Activated CD4-positive, alpha-beta T cell treated with anti-CD3 and anti-CD28 coated beads for 1 hour (primary cell): ENCODE measurements at places on chromosomes 2 and 18.

DNA sequence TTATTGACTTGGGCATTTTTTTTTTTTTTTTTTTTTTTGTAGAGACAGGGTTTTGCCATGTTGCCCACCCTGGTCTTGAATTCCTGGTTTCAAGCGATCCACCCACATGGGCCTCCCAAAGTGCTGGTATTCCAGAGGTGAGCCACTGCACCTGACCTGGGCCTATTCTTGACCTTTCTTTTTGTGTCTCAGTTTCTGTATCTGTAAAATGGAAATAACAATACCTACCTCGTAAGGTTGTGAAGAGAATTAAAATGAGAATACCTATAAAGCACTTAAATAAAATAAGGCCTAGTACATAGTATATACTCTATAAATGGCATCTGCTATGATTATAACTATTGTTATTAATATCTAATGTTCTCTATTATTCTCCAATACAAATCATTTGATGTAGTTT lies 15.7 kb downstream of the MAP4K3 start:
- no peak for DNase-seq

- no peak for DNase-seq
Observed at GRCh38 chr2:146917431-146918042, 927.3 kb upstream of the ACVR2A start.

DNA sequence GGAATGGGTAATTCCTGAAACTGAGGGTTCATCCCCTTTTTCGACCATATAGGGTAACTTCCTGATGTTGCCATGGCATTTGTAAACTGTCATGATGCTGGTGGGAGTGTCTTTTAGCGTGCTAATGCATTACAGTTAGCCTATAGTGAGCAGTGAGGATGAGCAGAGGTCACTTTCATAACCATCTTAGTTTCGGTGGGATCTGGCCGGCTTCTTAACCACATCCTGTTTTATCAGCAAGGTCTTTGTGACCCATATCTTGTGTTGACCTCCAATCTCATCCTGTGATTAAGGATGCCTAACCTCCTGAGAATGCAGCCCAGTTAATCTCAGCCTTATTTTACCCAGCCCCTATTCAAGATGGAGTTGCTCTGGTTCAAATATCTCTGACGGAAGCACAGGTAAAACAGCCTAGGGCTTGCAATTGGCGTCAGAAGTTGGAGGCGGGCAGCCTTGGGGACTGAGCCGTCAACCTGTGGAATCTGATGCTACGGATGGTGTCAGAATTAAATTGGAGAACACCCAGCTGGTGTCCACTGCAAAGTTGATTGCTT lies 19.5 kb downstream of the RALBP1 start:
- DNase-seq, result no peak

DNA sequence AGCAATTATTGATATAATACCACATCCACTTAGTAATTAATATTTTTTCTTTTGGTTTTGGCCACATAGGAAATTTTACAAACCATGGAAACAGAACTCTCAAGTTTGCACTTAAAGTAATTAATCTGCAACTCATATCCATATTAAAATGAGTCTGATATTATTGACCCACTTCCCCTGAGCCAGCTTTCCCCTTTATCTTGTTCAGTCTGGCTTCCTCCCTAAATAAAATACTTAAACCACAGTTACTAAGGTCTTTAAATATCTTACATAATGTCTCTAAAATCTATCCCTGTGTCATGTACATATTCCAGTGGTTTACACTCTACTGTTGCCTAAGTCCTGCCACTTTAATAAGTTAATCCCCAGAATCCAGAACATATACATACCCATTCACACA lies 564.9 kb upstream of the FSHR start:
- no peak for DNase-seq

DNA sequence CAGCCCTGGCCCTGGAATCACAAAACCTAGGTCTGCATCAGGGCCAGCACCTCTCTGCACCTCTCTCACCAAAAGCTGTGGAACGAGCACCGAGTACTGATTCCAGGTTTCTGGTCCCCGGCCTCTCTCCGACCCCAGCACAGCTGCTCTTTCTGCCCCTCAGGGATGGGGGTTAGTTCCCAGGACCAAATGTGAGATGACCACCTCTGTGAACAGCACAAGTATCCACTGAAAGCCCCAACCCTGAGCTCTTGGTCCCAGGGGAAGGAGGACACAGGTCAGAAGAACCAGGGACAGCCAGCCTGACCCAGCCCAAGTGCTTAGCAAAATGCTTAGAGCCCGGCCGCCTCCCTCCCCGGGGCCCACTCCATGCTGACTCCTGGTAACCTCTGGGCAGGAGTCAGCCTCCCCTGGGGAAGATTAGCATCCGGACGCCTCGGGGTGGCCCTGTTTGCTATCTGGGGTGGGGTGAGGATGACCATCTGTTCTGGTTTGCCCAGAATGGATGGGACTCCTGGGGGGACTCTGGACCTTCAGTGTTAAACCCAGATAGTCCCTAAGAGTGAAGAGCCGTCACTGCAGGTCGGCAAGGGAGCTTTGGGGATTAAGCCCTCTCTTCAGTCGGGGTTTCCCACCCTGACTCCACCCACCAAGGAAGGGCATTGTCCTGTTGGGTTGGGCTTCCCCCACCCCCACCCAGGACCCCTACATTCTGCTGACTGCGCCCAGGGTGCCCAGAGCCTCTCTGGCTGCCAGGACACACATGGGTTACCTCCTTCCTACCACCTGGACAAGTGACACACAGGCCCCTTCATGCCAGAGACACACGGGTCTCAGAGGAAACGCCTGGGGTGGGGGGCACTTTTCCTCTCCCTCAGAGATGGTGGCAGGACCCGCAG lies 9.4 kb upstream of the GPR55 start:
- no peak for DNase-seq

DNA sequence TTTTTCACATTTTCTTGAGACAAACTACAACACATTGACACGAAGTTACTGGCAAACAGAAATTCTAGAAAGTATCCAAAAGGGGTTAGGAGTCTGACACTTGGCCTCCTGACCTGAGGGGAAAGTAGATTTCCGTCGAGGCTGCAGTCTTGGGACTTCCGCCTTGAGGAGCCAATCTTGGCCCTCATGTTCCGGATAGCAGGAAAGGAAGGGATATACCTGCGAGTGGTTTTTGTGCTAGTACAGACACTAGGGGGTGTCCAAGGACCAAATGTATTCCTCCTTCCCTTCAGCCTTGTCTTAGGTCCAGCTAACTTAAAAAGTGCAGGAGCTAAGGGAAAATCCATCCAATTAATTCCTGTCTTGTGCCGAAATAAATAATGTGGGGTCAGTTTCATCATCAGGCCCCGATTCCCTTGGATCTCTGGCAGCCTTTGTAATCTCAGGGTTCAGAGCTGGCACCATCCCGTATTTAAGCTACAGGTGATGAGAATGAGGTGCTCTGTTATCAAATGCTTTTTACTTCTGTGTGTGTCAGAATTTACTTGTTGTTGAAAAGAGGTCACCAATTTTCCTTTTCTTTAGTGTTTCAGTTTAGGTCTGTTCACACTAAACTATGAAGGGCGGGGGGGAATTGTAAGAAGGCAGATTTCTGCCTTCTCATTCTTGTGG lies 330.2 kb upstream of the FANCL start:
- no peak for DNase-seq

DNA sequence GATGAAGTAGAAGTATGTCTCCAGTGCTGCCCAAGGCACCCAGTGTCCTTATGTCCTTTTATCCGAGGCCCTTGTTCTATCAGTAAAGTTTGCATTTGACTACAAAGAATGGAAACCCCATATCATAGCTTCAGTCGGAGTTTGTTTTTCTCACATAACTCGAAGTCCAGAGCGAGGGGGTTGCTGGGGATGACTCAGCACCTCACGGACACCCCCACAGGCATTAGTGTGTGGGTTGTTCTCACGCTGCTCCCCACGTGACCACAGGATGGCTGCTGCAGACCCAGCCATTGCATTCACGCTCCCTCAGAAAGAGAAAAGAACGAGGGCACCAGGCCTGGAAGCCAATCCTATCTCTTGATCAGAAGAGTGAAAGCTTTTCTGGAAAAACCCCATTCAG lies 27.8 kb downstream of the SALL3 start:
- DNase-seq, result no peak

DNA sequence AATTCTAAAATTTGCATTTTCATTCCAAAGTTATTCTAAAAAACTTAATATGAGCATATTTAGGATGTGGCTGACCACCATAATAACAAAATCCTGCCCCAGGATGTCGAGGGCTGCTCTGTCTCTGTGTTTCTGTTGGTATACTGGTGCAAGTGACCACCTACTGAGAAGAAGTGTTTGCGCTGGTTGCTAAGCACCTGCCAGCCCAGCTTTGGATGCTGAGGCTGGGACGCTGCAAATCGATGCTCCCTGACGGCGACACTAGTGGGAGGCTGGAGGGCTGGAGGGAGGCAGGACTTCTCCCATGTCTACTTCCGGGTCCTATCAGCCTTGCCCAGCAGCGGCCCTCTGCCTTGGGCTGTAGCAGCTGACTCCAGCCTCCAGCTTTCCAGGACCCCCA lies 45.0 kb downstream of the LAMA1 start:
- DNase-seq, result no peak

GRCh38 chr2:215748446-215748845 lies 264.9 kb downstream of the MREG start:
- DNase-seq, result no peak

DNA sequence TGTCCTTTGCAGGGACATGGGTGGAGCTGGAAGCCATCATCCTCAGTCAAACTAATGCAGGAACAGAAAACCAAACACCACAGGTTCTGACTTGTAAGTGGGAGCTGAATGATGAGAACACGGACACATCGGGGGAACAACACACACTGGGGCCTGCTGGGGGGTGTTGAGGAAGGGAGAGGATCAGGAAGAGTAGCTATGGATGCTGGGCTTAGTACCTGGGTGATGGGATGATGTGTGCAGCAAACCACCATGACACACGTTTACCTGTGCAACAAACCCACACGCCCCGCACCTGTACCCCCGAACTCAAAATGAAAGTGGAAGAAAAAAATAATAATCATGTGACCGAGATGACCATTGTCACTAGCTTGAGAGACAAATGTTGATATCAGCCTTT lies 114.7 kb downstream of the NDUFA10 start:
- no peak for DNase-seq

- no peak for DNase-seq
Observed at GRCh38 chr2:68700560-68700959, 34.1 kb upstream of the ARHGAP25 start.

DNA sequence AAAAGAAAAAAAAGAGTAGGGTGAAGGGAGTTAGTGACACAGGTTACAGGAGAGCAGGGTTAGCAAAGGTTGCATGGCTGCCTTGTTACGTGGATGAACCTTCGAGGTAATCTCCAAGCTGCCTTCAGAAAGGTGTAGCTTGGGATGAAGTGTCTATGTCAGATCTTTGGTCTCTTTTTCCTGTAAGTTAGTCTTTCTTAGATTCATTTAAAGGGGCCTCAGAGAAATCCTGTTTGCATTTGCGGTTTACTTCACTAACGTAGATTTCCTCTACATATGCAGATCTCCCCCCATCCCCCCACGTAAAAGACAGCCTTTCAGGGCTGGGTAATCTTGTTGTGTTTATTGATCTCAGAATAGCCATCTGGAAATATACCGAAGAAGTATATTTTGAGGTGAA lies 83.7 kb downstream of the MTA3 start:
- DNase-seq, result no peak

DNA sequence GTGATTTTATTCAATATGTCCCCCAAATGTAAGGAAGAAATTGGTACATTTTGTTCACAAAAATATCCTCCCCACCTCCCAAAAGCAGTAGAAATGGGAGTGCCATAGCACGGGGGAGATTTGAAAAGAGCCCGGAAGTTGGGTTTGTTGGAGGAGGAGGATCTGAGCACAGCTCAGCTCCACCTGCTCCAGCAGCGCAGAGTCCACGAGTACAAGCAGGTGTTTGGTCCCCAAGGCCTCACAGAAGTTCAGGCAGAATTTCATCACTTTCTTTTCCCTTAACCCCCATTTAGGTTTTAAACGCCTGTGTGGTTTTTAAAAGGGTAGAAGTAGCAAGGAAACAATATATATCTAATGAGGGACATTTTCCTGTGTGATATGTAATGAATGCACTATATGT lies 56.0 kb downstream of the TRAPPC12 start:
- no peak for DNase-seq

- no peak for DNase-seq
Observed at GRCh38 chr18:76479351-76480238, 15.4 kb downstream of the ZNF516 start.

GRCh38 chr2:207819839-207820784 lies 50.4 kb upstream of the FZD5 start:
- no peak for DNase-seq

GRCh38 chr2:133822517-133823225 lies 254.4 kb upstream of the NCKAP5 start:
- no peak for DNase-seq

DNA sequence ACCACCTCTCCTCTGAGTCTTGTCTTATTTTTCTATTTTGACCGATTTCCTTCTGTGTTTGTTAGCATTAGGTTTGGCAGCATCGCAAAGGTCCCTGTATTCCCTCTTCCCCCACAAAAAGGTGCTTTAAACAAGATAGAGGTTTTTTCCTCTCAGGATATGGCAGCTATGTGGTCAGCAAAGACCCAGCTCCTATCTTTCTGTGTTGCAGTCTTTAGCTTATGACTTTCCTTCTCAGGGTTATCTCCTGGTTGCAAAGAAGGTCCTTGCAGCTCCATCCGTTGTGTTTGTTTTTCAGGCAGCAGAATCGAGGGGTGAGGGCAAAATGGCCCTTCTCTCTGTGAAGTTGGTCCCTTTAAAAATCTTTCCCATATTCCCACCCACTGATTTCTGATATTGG lies 38.4 kb downstream of the GALNT1 start:
- no peak for DNase-seq

DNA sequence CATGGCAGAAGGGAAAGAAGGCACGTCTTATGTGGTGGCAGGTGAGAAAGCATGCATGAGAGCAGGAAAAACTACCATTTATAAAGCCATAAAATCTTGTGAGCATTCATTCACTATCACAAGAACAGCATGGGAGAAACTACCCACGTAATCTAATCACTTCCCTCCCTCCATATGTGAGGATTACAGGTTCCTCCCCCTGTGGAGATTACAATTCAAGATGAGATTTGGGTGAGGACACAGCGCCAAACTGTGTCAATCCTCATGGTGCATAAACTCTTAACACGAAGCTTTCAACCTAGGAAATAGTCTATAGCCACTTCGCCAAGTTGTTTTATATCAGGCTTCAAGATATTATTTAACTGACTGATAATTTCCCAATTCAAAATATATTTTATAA lies 595.5 kb downstream of the FBXO15 start:
- DNase-seq, result no peak

GRCh38 chr2:26692897-26693849 lies 651 bp downstream of the KCNK3 start:
- DNase-seq, result no peak

DNA sequence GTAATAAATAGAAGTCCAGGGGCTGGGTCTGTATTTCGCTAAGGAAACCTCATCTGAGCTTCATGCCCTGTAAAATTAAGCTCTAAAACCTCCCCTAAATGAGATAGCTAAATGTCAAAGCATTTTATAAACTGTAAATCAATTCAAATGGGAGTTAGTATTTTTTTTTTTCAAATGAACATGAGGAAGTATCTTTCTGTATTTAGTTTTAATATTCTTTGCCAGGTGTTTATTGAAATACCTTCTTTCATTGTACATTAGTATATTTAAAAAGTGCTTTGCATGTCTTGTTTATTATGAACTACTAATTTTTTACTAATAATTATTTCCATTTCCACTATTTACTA lies 47.7 kb downstream of the ATIC start:
- DNase-seq, result no peak
